ENCODE measurements at places on chromosomes 3 and 15.

DNA sequence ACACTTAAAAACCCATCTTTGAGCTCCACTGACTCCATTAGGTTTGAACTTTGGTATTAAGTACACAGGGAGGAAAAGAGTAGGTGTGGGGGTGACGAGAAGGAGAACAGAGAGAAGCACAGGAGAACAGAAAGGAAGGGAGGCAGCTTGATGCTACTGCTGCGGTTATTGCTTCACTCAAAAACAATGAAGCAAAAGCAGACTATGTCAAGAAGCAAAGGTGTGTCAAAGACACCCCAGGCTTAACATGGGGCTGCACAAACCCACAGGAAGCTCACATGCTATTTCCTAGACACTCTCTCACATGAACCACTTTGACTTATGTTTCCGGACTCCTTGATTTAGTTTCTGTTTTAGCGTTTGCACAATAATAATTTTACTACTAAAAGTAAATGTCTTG is 961.0 kb upstream of the CFAP20DC start:
- DNase-seq: no peak

- DNase-seq: no peak
Measured at GRCh38 chr15:71231758-71232157, 116.5 kb downstream of the THSD4 start.

- no peak for DNase-seq
Measured at GRCh38 chr3:189588070-189588469, 43.1 kb upstream of the TP63 start.

DNA sequence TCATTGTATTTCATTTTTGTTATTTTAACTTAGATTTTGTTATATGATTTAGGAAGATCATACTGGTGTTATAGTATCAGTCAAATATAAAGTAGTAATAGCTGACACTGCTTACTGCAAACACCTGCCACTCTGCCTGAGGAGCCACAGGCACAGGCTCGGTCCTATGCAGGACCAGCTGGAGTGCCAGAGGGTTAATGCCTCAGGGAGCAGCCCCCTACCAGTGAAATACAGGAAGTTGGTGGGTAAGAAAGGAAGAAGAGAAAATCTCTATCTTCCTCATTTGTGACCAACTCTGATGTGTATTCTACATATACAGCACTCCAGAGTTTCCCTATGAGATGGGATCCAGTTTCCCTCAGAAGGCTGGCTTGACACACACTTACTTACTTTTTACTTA is 593.3 kb downstream of the UNC13C start:
- DNase-seq: no peak

DNA sequence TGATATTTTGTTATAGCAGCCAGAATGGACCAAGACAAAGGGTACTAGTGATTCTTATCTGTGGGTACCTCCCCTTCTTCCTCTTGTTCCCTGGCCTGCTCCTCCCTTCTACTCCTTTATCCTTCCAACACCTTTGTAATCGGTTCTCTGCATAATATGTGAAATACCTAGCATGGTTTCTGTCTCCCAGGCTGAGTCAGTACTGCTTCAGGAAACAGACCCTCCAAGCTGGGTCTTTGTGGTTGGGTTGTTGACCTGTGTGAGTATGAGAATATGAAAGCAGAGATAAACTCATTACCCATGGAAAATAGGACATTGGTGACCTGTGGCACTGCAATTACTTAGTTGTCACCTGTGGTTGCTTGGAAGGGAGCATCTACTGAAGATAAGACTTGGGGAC is 69.3 kb upstream of the KLF13 start:
- DNase-seq: no peak

GRCh38 chr3:194925614-194926013 is 239.9 kb downstream of the FAM43A start:
- DNase-seq: no peak

GRCh38 chr3:180280555-180280954 is 243.8 kb upstream of the PEX5L start:
- DNase-seq: no peak

GRCh38 chr15:77759896-77760592 is 127.3 kb upstream of the LINGO1 start:
- DNase-seq: no peak

DNA sequence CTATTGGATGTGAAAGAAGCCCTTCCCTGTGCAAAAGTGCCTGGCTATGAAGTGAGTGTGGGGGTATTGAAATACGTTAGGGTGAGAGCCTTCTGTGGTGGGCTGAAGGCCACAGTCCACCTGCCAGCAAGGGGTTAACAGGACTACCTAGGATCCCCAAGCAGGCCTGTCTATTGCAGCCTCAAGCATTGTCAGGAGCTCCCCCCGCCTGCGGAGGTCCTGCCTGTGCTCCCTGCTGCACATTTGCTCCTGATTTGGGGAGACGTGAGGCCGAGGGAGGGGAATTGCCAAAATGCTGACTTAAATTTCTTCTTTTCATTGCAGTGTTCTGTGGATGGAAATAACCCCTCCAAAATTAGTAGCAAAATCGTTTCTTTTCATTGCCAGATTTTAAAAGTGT is 56.2 kb downstream of the GABRG3 start:
- no peak for DNase-seq

- DNase-seq: no peak
Measured at GRCh38 chr3:10762611-10763247, 53.3 kb upstream of the SLC6A11 start.

- DNase-seq: no peak
Measured at GRCh38 chr3:159169828-159170227, 368.0 kb downstream of the MFSD1 start.

DNA sequence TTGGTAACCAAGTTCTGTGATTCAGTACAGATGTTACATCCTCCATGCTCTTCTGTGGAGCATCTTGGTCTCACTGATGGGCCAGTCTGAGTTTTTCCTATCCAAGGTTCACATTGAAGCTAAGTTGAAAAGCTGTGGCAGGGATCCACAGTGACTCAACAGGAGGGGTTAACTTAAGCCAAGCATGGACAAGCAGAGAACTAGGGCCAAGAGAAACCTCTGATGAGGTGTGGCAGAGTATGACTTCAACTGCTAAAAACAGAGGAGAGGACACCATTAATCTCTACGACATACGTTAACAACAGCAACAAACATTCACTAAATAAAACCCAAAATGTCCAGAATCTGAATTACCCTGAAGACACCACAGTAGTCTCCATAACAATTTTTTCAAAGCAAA is 268.1 kb upstream of the UBE2E2 start:
- DNase-seq: no peak

DNA sequence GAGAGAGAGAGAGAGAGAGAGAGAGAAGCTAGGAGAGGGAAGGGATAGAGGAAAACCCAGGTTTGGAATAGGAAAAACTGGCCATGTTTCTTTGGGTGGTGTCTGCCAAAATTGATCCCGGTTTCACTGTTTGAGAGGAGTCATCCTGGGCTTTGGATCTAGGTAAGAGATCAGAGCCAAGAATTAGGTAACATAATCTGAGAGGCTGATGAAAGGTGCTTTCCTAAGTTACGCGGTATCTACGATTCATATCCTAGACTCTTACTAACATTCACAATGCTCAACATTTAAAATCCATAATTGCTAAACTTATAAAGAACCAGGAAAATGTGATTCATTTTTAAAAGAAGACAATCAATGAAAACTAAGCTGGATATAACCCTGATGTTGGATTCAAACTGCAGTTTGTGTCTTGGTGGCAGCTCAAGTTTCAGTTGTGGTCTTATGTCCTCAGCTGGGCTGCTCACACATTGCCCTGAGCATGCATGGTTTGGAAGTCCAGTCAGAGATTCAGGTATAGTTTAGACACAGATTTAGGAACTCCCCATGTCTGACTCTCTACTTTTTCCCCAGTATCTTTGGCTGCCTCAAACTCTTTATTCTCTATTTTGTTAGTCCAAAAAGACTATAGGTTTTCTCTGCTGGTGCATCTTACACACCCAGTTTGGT is 42.5 kb upstream of the FMN1 start:
- DNase-seq: no peak

DNA sequence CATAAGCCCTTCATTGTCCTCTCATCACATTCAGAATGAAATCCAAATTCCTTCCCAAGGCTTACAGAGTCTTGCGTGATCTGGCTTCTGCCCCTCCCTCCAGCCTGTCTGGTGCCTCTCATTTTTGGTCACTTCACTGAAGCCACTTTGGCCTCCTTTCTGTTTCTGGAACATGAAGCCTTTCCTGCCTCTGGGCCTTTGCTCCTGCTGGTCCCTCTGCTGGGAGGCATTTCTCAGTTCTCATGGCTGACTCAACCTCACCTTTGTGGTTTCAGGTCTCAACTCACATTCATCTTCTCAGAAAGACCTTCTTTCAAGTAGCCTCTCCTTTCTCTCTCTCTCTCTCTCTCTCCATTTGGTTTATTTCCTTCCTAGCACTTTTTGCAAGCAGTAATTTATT is 43.9 kb upstream of the BHLHE40 start:
- DNase-seq: no peak

DNA sequence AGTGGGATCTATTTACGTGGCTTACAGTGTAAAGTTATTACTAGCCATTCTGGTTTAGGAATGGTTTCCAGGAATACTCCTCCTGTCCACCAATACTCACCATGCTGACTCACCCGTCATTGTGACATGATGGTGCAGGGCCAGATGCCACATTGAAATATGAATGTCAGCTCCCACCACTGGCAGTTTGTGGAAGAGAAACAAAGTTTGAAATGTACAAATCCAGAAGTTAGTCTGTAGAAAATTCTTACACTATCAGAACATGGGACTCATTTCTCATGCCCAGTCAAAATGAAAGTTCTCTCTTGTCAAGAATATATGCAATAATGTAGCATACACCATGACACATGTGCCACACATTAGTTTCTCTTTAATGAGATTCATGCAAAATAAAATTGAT is 14.4 kb upstream of the TSPAN3 start:
- no peak for DNase-seq

DNA sequence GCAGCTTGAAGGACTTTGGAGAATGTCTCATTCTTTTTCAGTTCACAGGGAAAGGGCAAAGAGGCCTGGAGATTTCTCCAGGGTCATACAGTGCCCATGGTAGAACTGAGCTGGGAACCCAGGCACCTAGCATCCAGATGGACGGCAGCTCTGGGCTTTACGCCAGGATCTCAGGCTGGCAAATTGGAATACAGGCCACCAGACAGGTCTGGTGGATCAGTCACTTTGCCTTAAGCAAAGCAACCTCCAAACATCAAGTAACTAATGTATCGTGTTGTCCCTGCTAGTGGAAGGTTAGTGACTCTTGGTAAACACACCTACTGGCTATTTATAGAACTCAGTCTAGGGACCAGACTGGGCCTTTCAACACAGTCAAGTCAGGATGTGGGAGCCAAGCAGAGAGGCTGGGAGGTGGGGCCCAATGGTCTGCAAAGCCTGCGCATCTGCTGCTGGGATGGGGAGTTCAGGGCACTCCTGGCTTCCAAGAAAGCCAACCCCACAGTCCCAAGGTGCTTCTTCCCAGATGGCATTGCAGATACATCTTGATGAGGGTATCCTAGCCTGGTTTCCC is 30.2 kb downstream of the RPLP1 start:
- no peak for DNase-seq

- no peak for DNase-seq
Measured at GRCh38 chr3:116614795-116615362, 94.7 kb upstream of the TUSC7 start.

GRCh38 chr3:29686889-29687592 is 406.2 kb downstream of the RBMS3 start:
- no peak for DNase-seq

DNA sequence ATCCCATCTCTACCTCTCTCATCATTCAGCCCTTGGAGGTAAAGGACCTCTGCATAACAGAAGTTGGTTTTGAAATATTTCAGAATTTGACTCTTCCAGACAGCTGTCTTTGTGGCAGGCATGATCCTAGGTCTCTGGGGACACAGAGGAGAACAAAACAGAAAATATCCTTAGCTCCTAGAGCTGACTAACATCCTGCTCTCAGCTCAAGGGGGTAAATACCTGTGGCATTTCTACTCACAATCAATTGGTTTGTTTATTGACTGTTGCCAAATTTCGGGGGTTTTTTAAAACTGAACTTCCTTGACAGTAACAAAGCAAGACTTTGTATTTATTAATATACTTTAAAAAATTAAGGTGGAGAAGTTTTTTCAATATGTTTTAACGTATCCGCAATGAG is 78.8 kb downstream of the EOMES start:
- no peak for DNase-seq

DNA sequence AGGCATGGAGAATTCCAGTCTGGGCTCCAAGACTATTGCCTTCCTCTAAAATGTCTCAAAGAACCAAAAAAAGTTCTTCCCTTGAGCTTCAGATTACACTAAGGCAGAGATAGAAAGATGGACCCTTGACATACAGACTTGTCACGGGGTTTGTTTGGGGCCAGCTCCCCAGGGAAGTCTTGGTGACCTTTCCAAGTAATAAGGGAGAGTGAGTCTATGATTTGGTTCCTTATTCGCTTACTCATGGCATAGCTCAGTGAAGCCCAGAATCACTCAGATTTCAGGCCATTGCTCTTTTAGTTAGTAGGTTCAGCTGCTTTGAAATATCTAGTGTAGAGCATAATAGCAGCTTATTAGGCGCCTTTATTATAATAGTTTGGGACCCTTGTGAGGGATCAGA is 90.3 kb downstream of the PLCL2 start:
- no peak for DNase-seq

- DNase-seq: no peak
Measured at GRCh38 chr3:24551626-24552025, 57.0 kb upstream of the THRB start.

DNA sequence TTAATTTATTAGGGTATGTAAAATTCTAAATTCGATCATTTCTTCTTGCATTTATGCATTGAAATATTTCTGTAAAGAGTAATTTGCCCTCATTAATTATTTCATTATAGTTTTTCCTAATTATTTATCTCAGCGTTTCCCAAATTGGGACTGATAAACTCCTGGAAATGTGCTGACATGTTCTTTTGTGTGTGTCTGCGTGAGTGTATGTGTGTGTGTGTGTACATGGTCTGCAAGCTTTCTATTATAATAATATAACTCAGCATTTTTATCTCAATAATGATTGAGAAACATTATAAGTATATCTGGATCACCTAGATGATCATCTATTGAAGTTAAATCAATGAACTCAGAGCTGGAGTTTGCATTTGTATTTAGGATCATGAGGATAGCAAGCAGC is 38.7 kb downstream of the TMEM45A start:
- no peak for DNase-seq

- no peak for DNase-seq
Measured at GRCh38 chr15:48721061-48721810, 75.7 kb upstream of the FBN1 start.

DNA sequence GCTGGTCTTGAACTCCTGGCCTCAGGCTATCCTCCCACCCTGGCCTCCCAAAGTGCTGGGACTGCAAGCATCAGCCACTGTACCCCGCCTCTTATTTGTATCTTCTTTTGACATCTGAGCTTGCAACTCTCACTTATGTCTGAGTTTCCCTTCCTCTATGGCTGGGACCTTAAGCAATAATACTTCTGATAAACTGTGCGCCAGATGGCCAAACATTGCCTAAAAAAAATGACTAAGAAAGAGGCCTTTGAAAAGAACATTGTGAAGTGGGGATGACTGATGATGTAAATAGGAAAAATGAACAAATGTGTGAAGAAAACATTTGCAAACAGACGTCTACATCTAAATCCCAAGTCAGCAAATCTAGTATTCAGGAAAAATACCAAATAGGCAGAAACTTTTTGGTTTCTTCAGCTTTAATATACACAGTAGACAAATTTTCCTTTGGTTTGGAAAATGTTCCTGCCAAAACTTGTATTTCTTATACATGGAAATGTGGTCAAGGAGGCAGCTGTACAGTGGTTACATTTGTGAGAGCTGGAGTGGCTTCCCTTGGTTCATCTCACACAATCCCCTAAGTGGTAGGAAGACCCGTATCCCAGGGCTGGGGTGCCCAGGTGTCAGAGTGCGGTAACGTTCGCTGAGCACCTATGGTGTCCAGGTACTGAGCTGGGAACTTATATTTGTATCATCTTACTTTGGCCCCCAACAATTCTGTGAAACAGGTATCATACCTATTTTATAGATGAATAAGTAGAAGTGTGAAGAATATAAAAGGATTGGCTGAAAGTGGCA is 11.6 kb upstream of the TFRC start:
- no peak for DNase-seq
